Stimulated activated CD4-positive, alpha-beta T cell treated with anti-CD3 and anti-CD28 coated beads, Interleukin-12 subunit alpha, Interleukin-12 subunit beta, amount 100 ng/mL, for 48 hours (primary cell): ENCODE measurements at places on chromosomes 16 and 17.

- no peak for DNase-seq
Measured at GRCh38 chr17:68320311-68320865, 29.1 kb downstream of the ARSG start.

DNA sequence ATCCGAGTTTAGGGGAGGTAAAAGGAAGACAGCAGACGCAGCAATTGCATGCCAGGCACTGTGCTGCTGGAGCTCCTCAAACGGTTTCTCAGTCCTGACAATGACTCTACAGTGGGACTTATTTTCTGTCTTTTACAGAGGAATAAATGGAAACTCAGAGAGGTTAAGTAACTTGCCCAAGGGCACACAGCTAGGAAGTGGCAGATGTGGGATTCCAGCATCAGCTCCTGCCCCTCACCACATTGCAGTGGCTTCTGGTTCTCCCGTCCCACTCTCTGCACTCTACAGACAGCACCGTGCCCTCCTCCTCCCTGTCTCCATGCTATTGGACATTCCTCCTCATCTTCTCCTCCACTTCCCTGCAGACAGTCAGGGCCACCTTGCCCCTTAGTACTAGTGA, 74.2 kb upstream of the KSR1 start:
- DNase-seq = no peak

DNA sequence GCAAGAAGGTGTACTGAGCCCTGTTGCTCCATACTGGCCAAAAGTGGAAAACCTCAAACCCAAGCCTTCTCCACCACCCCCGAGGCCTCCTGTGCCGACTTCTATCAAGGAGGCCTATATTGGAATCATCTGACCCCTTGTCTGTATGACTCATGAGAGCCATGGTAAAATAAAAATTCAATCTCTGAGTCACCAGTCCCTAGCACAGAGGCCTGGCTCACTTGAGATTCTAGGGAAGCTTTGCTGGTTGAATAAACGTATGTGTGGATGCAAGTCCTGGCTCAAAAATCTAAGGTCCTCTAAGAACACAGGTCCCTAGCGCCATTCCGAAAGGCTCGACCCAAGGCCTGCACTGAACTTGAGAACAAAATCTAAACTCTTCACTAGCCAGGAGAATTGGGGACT, 15.0 kb downstream of the NSMCE1 start:
- DNase-seq = no peak

DNA sequence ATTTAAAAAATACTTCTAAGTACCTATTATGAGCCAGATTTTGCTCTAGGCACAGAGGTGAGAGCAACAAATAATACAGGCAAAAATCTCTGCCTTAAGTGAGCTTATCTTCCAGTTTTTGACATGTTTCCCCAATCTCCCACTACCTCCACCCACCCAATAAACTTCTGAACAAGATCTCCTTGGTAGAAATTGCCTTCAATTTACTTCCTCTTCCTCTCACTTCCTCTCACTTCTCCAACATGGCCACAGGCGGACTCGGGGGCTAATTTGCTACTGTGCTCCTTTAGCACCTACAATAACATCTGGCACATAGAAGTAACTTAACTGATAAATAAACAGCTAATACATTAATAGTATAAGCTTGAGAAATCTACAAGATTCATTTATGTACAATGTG, 82.6 kb downstream of the CACNG1 start:
- no peak for DNase-seq

GRCh38 chr17:19460700-19461099, 49.7 kb downstream of the RNF112 start:
- no peak for DNase-seq

DNA sequence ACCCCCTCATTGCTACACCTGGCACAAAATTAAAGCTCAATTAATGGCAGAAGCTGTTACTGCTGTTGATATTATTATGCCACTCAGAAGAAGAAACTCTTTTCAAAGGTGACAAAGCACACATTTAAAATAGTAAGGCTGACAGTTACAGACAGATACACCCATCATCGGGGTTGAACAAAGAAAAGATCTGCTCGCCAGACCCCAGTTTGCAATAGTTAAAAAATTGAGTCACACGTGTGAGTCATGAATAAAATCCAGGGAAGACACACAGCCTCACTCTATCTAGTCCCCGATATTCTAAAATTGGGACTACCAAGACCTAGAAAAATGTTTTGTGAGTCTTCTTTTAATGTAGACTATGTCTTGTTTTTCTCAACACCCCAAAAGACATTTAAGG, 330.0 kb upstream of the SOX9 start:
- no peak for DNase-seq

GRCh38 chr17:80851277-80851925, 140.2 kb upstream of the CHMP6 start:
- DNase-seq = no peak

GRCh38 chr16:819336-820043, 19.0 kb upstream of the GNG13 start:
- DNase-seq = no peak

DNA sequence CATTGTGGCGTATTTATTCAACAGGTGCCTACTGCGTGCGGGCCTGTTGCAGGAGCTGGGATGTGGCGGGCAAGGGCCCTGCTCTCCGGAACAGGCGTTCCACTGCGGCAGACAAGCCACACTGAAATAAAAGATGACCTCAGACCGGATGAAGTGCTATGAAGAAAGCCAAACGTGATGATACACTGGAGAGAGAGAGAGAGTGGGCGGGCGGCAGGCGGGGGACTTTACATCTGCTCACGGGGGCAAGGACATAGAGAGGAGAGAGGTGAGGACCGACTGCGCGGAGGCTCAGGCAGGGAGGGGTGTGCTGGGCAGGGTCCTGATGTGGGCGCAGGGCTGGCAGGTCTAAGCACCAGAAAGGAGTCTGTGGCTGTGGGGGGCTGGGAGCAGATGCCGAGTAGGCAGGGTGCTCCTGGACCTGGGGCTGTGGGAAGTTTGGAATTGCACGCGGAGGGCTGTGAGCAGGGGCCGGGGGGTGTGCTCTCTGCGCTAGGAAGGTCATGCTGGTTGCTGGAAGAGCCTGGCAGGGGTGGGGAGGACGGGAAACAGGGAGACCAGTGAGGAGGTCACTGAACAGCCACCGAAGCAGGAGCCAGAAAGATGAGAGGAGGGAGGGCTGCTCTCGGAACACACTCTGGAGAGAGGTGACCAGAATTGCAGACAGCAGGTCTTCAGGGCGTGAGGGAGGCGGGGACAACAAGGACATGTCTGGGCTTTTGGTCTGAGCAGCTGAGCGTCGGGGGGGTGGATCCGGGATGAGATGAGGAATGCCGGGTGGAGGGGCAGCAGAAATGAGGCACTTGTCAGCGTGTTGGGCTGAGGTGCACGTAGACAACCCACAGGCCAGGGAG, 9.9 kb downstream of the MXRA7 start:
- DNase-seq = no peak

DNA sequence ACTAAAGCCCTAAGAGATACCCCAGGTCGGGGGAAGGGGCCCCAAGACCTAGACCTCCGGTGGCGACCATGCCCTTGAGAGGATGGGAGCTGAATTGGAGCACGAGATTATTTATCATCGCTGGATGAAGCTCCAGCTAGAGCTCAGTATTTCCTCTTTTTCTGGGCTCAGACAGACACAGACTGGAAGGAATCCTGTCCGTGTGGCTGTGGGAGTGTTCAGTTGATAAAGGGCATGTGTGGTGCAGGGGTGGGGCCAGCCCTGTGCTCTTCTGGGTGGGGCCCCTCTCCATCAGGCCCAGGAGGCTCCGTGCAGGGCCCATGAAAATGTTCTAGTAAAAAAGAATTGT, 6.3 kb upstream of the CBX4 start:
- DNase-seq = no peak

DNA sequence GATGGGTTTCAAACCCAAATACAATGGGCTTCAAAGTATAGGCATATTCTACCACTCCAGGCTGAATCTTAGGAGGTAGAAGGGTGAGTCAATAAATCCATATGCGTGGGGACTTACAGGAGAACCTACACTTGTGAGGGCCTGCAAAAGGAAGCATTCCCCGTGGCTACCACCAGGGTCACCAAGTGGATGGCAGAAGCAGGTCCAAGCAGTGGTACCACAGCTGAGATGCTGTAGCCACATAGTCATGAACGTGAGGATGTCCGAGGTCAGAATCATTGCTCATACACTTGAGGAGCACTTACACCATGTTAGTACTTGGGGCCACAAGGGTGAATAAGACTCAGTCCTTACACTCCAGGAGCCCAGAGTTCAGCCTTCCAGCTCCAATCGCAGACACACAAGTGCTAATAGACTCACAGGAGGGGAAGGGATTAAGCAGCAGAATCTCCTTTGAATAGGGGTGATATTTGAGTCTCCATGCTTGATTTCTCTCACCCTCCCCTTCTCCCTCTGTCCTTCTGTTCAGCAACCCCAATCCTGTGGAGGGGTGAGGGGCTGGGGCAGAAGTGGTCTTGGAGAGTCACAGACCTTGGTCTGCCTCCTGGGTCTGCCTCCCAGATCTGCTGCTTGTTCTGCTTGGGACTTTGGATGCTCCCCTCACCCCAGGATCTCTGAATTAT, 42.5 kb upstream of the ASIC2 start:
- no peak for DNase-seq
